ENCODE measurements at places on chromosomes 16 and 17.

GRCh38 chr16:70433458-70434103, 5.3 kb downstream of the ST3GAL2 start:
- DNase-seq: peak; percentile 68

- DNase-seq: no peak
These were observed 6.3 kb downstream of the G6PC1 start for GRCh38 chr17:42906772-42907446.

- no peak for DNase-seq
These were observed 295.5 kb upstream of the EEF2KMT start for GRCh38 chr16:5393070-5393469.

DNA sequence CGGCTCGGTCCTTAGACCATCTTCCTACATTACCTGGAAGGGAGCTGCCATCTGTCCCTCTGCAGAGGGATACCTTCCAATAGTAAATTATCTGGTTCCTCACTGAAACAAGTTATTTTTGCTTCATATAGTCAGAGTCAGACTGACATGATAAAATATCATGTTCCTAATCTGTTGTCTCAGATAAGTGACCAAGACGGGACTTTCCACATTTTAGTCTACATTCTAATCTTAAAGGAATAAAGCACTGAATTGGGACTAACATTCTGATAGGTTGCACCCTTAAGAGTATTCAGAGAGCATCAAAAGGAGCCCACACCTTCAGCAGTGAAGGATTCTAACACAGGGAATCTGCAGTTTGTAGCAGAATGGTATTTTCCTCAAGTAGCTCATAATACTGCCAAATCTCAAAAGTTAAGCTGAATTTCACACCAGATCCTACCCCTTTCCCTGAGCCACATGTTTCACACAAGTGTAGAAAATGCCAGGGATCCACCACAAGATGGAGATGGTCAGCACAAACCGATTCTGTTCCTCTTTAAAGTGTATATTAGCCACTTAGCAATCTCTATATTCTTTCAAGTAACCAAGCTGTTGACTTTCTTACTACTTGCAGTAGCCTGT, 13.4 kb downstream of the GINS2 start:
- DNase-seq: no peak
